ENCODE measurements at places on chromosomes 13 and 19. TPM values are rescaled to one million over a fixed set of nuclear protein-coding genes. Genes with fewer than 3 reads are reported as not detected.

The ZNF845 gene
- 11.1 TPM for total RNA-seq

The SPTBN4 gene
- total RNA-seq, result 0.51 TPM

The ZNF177 gene
- 4.3 TPM for total RNA-seq

The NFIX gene
- 5.9 TPM for total RNA-seq
